CD4-positive, alpha-beta T cell treated with Interleukin-15 for 1 hour (primary cell): ENCODE measurements at places on chromosomes 5 and 9.

GRCh38 chr5:156411185-156411613, 84.2 kb downstream of the SGCD start:
- no peak for DNase-seq

GRCh38 chr5:38722918-38723317, 122.9 kb upstream of the OSMR start:
- DNase-seq = no peak

DNA sequence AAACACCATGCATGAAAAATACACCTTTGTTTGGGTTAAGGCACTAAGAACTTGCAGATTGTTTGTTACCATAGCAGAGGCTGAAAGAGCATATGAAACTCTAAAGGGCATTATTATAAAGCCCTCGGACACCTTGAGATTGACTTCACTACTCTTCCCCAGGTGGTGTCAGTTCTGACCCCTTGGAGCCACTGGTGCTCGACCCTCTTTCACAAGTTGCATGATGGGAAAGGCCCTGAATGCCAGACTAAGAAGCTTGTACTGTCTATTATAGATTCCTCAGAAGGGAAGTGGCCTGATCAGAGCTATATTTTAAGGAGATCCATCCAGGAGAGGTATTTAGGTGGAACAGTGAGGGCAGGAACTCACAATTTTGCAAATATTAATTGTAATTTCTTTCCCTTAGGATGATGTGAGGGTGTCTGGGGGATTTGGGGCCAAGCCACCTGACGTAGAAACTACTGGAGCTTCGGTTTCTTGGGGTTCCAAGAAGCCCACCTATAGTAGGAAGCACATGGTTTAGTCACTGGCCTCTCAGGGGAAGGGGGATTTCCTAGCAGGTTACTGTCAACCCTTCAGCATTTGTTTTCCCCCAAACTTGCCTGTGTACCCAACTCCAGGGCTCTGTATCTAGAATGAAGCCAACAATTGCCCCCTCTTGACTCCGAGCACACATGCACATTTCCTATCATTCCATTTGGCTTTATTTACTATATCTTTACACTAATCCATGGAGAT, 16.2 kb downstream of the FBXO10 start:
- DNase-seq = no peak

GRCh38 chr9:112520656-112521055, 34.0 kb downstream of the KIAA1958 start:
- no peak for DNase-seq

DNA sequence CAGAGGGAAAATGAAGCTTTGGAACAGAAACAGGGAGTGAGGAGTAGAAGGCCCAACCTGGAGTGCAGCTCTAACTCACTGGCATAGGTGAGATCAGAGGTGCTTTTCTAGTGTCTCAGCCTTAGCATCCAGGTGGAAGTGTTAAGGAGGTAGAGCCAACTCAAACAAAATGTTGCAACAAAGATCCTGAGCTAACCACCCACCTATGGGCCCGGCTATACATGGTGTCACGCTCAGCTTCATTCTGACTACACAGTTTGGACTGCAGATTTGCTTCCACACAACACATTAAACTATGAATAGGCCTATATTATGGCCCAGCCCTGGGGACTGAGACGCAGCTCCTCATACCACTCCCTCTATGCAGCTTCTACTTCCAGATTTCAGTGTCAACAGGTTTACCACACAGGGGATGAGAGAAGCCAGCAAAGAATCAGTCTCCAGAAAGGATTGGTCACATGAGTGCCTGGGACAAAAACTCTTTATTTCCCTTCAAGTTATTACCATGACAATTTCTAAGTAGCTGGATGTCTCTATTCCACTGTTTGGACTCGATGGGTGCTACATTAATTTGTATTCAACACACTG, 9.0 kb downstream of the C5orf63 start:
- DNase-seq = no peak
